ENCODE measurements at places on chromosomes 3 and 15.
A peak's percentile ranks its signal among the peaks of the same experiment; 100 is the strongest.

GRCh38 chr3:179452176-179452564 is 900 bp upstream of the GNB4 start:
- no peak for DNase-seq

- DNase-seq = peak; percentile 77
Observed at GRCh38 chr15:81160312-81161159, 26.5 kb downstream of the CFAP161 start.

GRCh38 chr15:72680931-72681330 is 5.1 kb downstream of the HIGD2B start:
- no peak for DNase-seq

- no peak for DNase-seq
Observed at GRCh38 chr3:64099316-64099715, 76.0 kb upstream of the PSMD6 start.
